ENCODE measurements at places on chromosomes 2 and 18.

- no peak for DNase-seq
Measured at GRCh38 chr2:25279091-25279651, 62.6 kb downstream of the DNMT3A start.

DNA sequence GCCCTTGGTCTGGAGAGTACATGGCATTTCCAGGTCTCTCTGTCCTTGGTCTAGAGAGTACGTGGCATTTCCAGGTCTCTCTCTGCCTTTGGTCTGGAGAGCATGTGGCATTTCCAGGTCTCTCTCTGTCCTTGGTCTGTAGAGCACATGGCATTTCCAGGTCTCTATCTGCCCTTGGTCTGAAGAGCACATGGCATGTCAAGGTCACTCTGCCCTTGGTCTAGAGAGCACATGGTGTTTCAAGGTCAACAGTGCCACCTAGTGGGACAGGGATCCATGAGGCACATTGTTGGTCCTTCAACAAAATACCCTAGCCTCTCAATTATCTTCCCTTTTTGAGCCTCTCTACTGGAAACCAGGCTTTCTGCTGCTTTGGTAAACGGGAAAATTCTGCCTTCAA, 250.2 kb downstream of the OTX1 start:
- no peak for DNase-seq

DNA sequence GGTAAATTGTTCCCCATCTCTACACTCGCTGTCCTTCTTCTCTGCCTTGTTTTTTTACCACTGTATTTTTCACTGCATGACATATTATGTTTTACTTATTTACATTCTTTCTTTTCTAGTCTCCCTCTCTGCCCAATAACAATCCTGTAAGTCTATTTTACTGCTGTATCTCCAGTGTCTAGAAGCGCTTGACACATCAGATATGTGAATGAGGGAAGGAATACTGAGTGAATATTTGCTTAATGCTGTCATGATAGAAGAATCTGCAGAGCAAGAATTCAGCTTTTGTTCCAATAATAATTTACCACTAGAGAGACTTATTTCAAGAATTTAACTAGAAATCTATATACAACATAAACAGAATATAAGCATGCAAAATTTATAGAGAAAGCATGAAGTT, 99.5 kb downstream of the GALNT13 start:
- DNase-seq = no peak

DNA sequence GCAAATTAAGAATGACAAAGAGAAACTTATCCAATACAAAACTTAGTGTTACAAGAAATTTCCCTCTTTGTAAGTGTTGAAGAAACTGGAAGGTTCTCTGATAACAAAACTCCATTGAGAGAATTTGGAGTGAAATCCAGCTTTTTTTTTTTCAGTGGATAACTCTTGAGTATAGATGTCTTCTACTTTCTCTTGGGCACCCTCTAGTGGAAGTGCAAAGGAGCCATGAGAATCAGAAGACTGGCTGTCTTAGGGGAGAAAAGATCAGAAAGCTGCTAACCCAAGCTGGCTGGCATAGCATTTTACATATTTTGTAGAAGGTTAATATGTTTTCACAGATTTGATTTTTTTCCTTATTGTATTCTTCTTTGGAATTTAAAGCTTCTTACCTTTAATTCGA, 138.8 kb upstream of the SATB2 start:
- DNase-seq = no peak

GRCh38 chr2:134232461-134232860, 21.4 kb upstream of the MGAT5 start:
- no peak for DNase-seq

GRCh38 chr2:102063487-102063911, 71.7 kb downstream of the IL1R2 start:
- no peak for DNase-seq

GRCh38 chr2:100563407-100564247, 834 bp downstream of the PDCL3 start:
- DNase-seq = no peak

GRCh38 chr2:116810071-116810470, 1004.4 kb upstream of the DDX18 start:
- DNase-seq = no peak

- DNase-seq = no peak
Measured at GRCh38 chr2:34570266-34570872, 971.3 kb upstream of the FAM98A start.

GRCh38 chr2:30990176-30990575, 148.1 kb downstream of the GALNT14 start:
- no peak for DNase-seq

DNA sequence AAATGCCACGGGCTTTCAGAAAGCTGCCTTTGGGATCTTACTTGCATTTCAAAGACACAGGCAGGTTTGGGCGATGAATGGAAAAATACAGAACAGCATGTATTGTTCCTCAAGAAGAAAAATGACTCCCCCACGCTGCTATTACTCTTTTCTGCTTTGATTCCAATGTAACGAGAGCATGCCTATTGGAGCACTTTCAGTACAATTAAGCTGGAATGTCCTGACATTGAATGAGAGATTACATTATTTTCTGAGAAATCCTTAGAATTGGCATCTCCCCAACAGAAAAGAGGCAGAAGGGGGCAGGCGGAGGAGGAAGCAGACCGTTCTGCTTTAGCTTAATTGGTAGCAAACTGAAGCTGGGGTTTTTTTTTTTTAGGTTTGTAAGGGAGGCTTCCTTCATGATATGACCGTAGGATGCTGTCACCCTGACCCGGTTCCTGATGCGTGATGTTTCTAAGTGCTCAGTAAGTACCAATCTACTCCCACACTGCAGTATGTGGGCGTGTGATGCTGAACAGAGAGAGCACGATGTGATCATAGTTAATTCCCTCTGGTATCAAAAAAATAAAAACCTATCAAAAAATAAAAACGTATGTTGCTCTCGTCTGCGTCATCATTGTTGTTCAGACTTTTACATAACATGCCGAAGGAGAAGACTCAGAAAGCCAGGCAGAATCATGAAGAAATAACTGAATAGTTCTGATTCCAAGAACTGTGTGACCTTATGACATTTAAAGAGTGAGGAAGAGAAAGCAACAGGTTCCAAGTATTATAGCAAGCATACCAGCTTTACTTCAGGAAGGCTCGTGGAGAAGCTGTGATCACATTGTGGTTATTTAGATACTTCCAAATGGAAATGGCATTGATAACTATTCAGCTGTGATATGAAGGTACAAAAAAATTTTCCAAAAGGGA, 40.5 kb downstream of the LONRF2 start:
- DNase-seq = no peak

DNA sequence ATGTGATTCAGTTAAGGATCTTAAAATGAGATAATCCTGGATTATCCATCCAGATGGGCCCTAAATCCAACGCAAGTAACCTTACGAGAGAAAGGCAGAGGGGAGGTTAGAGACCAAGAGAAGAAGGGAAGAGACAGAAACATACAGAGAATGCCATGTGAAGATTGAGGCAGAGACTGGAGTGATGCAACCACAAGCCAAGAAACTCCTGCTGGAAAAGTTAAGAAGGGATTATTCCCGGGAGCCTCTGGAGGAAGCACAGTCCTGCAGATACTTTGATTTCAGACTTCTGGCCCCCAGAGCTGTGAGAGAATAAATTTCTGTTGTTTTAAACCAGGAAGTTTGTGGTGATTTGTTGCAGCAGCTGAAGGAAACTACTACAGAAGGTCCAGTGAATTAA, 992.7 kb downstream of the BCL11A start:
- DNase-seq = no peak

DNA sequence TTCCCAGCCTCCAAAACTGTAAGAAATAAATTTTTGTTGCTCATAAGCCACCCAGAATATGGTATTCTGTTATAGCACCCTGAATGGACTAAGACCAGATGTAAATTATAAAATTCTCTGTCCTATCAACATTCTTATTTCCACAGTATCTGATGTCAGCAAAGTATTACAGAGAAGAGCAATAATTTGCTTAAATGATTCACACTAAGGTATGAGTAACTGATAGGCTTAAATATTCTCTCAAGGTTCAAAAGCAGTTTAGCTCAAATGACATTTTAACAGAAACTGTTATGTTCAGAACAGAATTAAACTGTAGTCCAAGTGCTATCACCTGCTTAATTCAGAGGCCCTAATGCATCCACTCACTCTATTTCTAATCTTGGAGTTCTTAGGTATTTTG, 12.8 kb downstream of the SESTD1 start:
- DNase-seq = no peak

GRCh38 chr2:215876139-215876936, 137.0 kb downstream of the MREG start:
- no peak for DNase-seq

GRCh38 chr2:123073371-123073770, 951.7 kb upstream of the CNTNAP5 start:
- DNase-seq = no peak

GRCh38 chr2:44730593-44730992, 210.9 kb upstream of the SIX3 start:
- DNase-seq = no peak

DNA sequence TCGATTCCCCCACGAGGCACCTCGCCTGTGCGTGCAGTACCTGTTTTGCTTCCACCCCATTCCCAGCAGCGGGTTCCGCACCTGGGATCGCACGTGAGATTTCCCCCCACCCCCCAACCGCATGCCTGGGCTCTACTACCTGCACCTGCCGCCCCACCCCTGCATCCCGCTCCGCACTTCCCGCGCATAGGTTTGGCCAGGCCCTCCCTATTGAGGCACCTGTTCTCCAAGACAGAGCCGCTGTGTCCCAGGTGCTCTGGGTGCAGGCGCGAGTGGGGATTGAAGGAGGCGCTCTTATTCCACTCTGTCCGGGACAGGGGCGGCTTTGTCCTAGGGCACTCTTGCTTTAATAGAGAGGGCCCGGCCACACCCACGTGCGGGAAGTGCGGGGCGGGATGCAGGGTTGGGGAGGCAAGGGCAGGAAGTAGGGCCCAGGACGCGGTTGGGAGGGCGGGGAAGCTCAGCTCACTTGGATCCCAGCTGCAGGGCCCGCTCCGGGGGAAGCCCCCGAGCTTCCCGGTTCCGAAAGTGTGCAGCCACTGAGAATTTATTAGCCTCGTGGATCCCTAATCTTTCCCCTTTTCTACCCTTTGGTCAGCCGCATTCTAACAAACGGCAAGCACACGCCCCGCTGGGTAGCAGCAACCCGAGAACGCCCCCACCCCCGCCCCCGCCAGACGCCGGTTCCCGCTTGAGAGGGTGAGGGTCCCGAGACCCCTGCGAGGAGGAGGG, 670 bp upstream of the MOCOS start:
- no peak for DNase-seq

DNA sequence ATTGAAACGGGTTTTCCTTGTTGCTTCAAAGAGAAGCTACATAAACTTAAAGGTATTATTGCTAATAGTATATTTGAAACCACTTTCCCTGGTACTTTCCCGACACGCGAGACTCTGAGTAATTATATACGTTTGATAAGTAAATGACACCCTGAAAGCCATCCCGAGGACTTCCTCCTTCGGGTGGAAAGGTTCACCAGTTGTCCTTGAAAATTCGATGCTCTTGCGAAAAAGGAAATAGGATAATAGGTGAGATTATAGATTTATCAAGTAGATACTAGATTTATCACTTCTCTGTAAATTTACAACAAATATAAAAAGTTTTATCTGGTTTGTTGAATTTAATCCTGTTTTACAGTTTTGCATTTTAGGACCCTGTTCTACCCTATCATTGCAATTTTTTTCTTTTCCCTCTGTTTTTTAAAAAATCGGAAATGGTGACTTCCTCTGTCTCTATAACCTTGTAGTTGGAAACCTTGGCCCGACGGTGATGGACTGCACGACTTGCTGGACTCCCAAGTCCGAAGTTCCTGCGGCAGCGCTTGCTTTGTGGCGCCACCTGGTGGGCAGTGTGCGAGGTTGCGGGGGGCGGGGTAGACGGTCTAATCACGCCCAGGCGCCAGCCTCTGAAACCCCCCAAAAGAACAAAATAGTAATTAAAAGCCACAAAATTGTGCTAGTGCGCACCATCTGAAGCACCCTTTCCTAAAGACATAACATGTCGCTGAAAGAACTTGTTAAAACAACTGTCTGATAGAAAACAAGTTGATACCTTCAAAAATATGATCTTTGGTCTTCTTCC, 972 bp upstream of the DLX2 start:
- peak; percentile 69 for DNase-seq

DNA sequence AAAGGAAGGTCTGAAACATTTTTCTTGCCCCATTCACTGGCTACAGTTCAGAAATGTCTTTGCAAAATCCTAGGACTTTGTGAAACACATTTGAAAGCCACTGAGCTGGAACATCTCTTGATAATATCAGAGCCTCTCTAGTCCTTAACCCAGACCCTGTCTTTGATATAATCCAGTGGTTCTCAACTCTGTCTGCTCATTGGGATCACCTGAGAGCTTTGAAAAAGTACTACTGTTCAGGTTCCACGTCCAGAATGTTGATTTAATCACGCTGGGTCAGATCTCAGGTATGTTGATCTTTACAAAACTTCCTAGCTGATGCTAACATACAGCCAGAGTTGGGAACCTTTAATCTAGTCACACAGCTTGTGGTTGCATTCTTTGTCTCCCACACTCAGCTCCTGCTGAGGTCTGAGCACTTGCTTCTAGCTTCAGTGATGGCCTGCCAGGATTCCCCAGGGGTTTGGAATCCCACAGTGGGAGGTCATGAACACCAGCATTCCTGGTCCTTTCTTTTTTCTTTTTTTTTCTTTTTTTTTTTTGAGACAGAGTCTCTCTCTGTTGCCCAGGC, 262.7 kb downstream of the SETBP1 start:
- no peak for DNase-seq

GRCh38 chr2:170862286-170862902, 45.7 kb downstream of the GAD1 start:
- no peak for DNase-seq

GRCh38 chr2:240839152-240840143, 19.4 kb upstream of the KIF1A start:
- DNase-seq = no peak

- DNase-seq = no peak
Measured at GRCh38 chr18:26290385-26290784, 64.1 kb downstream of the TAF4B start.

DNA sequence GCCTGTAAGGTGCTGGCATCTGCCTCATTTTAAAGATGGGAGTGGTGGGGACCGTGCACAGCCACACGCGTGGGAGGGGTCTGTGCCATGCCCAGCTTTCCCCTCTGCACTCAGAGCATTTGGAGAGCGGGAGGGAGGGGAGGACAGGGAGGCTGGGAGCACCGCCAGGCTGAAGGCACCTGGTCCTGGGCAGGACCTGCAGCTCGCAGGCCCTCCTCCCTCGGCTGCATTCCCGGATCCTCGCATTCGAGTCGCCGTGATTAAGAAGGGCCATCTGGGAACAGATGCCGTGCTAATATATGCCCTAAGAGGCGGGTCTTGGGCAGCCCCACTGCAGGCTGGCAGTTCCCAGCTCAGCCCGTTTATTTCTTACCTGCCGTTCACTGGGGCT, 84.0 kb downstream of the PTGR3 start:
- no peak for DNase-seq

DNA sequence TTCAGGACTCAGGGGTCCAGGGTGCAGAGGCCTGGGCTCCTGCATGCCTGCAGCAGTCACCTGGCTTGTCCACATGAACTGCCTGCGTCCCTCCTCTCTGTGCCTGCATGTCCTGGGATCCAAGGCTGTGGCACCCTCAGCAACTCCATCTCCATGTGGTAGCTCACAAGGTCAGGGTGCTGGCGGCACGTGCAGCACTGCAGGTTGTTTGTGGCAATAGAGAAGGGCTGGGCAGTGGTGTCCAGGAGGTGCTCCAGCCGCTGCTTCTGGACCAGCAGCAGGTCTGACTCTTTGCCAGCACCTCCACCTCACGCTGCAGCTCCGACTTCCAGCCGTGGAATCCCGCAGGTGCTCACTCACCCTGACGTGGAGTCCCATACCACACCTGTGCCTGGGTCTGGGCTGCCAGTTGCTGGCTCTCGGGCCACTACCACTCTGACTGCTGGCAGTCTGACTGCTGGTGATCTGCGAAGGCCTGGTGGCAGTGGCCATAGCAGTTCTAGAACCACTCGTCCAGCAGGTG, 28.8 kb upstream of the IMP4 start:
- no peak for DNase-seq
